H1 (cell line): ENCODE measurements at places on chromosomes 12 and 14. TPM values are rescaled to one million over a fixed set of nuclear protein-coding genes. Genes with fewer than 3 reads are reported as not detected.

DNA sequence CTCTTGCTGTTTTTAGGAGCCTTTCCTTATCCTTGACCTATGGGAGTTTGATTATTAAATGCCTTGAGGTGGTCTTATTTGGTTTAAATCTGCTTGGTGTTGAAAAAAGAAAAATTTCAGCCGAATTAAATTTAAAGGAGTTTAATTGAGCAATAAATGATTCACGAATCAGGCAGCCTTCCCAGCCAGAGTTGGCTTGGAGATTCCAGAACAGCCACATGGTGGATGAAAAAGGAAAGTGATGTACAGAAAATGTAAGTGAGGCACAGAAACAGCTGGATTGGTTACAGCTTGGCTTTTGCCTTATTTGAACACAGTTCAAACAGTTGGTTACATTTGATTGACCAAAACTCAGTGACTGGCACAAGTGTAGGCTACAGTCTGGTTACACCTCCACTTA is 69.7 kb downstream of the WASHC3 start:
- no peaks in the 10 kb centered on the region for H3K4me1 ChIP-seq
- DNase-seq: no peak
- no peak overlapping the region for H3K27ac ChIP-seq
- no peak overlapping the region for H3K4me3 ChIP-seq

Gene BDKRB2
- total RNA-seq: 0.13 TPM in 2 replicates

GRCh38 chr12:59603754-59604153 is 7.9 kb downstream of the SLC16A7 start:
- H3K4me1 ChIP-seq: no peaks in the 10 kb centered on the region
- H3K4me3 ChIP-seq: no peak overlapping the region
- no peaks in the 10 kb centered on the region for H3K27me3 ChIP-seq

Gene IL23A
- total RNA-seq: 1.4 and 2.3 TPM in 2 replicates

Gene PTPRB
- total RNA-seq: 0.58 and 1.1 TPM in 2 replicates

Gene TAS2R13
- total RNA-seq: 0.17 TPM in 1 of 2 replicates, not detected in the other

GRCh38 chr12:110575326-110575725 is 7.8 kb downstream of the PPTC7 start:
- H3K27ac ChIP-seq: no peak overlapping the region
- H3K27me3 ChIP-seq: no peaks in the 10 kb centered on the region
- DNase-seq: no peak
- H3K36me3 ChIP-seq: no peaks in the 10 kb centered on the region

DNA sequence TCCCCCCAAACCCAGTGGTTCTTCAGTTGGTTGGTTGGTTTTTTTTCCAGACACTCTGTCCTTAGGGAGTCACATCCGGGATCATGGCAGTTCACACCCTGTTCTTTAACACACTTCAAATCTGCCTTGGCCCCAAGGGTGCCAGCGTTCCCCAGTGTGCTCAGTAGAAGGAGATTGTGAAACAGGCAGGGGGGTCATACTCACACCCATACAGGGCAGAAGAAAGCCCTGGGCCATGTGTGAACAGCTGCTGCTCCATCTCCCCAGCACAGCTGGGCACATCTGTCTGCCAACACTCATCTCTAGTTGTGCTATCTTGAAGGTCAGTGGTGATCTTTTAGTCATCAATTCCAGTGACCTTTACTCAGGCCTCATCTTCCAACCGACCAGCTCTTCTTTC is 64.4 kb upstream of the FUT8 start:
- H3K4me1 ChIP-seq: no peaks in the 10 kb centered on the region
- H3K27me3 ChIP-seq: no peaks in the 10 kb centered on the region
- no peak for DNase-seq

GRCh38 chr14:32336702-32337101 is 7.6 kb downstream of the AKAP6 start:
- no peaks in the 10 kb centered on the region; the same call in 1 of the 2 replicates for H3K4me1 ChIP-seq
- no peak for DNase-seq
- no peaks in the 10 kb centered on the region for H3K36me3 ChIP-seq
- no peak overlapping the region for H3K4me3 ChIP-seq

Gene ABCD2
- 0.06 TPM in 1 of 2 replicates, not detected in the other for total RNA-seq

DNA sequence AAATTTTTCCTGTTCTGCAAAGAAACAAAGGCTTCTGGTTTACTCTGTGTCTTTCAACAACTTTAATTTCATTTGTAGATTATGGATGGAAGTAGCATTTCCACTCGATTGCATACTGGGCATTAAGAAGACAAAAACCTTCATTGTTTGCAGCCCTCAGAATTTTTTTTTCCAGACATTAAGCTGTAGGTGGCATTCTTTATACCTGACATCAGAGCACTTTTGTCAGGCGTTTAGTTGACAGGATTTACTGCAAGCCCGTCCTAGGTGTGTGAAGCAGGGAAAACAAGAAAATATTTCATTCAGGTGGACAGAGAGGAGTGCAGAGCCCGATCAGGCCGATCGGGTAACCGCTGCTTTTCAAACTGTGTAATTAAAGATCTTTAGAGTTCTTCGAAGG is 107.5 kb downstream of the TMEM260 start:
- no peak for DNase-seq
- no peaks in the 10 kb centered on the region for H3K36me3 ChIP-seq
- peaks cover 10% of the 10 kb centered on the region for H3K4me1 ChIP-seq
- no peak overlapping the region for H3K4me3 ChIP-seq

DNA sequence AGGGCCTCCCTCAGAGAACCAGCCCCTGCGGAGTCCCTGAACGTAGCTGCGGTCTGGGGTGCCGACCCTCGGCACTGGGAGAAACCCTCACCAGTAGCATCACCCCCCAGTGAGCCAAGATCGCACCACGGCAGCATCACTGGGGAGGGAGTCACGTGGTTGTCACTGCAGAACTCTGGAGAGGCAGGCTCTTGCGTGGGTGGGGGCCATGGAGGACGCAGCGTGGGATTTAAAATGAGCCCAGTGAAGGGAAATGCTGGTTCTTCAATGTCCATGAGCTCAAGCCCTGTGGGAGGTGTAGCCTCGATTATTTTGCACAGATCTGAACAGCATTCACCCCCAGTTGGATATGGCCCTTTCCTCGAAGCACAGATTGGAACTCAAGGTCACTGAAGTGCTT is 3.9 kb upstream of the GALNT9 start:
- no peak overlapping the region for H3K4me3 ChIP-seq
- H3K36me3 ChIP-seq: no peaks in the 10 kb centered on the region
- H3K27ac ChIP-seq: no peak overlapping the region
- peaks cover 32% of the 10 kb centered on the region for H3K27me3 ChIP-seq
- no peak for DNase-seq
